ENCODE measurements at places on chromosomes 5 and 9.

DNA sequence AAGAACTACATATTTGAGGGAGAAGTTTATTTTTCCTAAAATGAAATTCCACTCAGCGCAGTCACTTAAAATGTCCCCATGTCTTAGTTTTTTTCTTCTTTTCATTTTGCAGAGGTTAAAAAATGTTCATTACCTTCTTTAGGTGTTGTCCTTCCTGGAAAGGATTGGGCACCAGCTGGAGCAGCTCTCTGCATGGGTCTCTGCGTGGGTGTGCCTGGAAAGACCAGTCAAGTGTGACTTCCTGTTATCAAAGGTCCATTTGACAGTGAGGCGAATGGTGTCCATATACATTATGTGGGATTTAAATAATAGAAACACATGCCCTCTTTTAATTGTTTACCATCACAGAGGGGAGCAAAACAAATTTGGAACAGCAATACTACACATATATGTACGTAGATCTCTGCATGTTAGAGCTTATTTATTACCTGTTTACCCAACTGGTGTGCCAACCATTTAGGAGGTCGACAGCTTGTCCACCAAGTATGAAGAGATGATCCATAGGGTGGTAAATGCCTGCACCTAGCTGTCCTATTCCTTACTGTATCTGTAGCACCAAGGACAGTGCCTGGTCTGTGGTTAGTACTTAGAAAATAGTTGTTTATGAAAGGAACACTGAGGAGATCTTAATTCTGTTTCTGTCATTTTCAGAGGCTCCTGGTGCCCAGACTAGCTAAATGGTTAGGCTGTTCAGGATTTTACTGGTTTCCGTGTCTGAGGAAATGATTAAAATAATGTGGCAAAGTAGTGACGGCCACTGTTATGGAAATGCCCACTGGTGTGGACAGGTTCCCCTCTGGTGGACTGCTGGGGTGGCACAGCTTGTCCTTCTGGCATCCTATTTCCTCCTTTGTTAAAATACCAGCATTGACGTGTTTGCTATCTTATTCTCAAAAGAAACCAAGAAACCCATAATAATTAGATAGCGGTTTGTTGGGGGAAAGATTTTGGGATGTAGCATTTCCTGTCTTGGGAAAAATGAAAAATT is 200.4 kb downstream of the MAST4 start:
- no peak for DNase-seq
- no peak overlapping the region for H3K27ac ChIP-seq
- no peak overlapping the region for H3K4me3 ChIP-seq
- H3K36me3 ChIP-seq: no peaks in the 10 kb centered on the region

GRCh38 chr5:31976169-31976568 is 197.9 kb downstream of the GOLPH3 start:
- H3K27ac ChIP-seq: no peak overlapping the region
- no peaks in the 10 kb centered on the region for H3K4me1 ChIP-seq
- DNase-seq: no peak
- H3K36me3 ChIP-seq: no peaks in the 10 kb centered on the region
- H3K4me3 ChIP-seq: no peak overlapping the region

- H3K36me3 ChIP-seq: no peaks in the 10 kb centered on the region
- no peak for DNase-seq
- H3K4me1 ChIP-seq: no peaks in the 10 kb centered on the region
- no peak overlapping the region for H3K27ac ChIP-seq
- H3K4me3 ChIP-seq: no peak overlapping the region
Measured at GRCh38 chr9:80156756-80157472, 585.1 kb downstream of the TLE4 start.

DNA sequence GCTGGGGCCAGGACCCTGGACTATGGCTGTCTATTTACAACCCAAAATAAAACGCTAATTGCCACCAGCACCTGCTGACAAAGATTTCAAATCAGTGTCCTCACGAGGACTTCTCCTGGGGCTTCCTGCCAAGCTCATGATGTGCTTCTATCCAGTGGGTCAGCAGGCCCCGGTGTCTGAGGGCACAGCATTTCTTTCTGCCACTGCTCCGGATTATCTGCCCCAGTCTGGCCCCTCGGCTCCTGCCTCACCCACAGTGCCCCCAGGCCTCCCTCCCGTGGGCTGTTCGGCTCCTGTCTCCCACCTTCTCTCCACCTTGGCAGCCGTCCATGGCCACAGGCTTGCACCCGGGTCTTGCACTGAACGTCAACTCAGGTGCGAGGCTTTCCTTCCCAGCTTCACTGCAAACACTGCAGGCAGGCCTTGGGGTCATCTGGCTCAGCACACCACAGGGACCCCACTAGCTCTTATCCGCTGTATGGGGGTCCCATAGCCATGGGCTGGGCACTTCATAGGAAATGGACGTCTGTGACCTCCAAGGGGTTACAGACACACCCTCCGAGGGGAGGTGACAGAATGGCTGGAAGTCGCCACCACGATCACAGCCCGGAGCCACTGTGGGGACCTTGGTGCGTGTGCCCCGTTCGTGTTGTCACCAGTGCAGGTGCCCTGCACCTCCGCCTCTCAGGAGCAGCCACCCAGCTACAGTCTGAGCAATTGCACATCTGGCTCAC is 43.8 kb upstream of the FCN1 start:
- no peaks in the 10 kb centered on the region for H3K27me3 ChIP-seq
- H3K4me3 ChIP-seq: no peak overlapping the region
- no peak for DNase-seq
- no peaks in the 10 kb centered on the region for H3K4me1 ChIP-seq

Data from liver (tissue), 10 donors.